ENCODE measurements at places on chromosomes 3 and 15.

GRCh38 chr3:31562525-31562924 is 29.8 kb downstream of the STT3B start:
- no peak for DNase-seq

DNA sequence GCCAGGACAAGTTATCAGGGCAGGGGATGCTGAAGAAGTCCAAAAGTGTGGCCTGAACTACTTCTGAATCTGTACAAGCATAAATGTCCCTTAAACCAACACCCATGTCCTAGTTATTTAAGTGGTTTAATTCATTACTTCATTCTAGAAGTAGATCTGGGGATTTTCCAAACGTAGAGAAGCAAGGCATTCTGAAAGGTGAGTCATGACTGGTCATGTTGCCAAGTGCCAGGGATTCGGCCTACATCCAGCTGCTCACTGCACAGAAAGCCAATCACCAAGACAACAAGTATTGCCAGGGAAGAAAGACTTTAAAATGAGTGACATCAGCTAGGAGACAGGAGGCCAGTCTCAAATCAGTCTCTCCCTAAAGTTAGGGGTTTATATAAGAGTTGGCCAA is 396.6 kb downstream of the GABRB3 start:
- no peak for DNase-seq

DNA sequence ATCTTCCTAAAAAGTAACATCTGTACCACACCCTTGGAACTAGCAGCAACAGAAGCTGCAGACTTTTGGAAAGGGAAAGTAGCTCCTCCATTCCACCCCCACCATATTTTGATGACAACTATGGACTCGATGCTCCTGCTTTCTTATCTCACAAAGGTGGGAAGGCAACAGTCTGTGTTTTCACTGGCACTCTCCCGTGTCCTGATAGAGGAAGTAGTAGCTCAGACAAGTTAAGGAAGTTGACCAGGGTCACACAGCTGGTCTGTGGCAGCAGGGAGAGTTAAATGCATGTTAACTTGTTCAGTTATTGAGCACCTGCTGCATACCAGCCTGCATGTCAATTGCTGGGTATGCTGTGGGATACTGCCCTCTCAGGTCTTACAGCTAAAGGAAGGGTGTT is 33.1 kb downstream of the BHLHE40 start:
- DNase-seq = no peak

DNA sequence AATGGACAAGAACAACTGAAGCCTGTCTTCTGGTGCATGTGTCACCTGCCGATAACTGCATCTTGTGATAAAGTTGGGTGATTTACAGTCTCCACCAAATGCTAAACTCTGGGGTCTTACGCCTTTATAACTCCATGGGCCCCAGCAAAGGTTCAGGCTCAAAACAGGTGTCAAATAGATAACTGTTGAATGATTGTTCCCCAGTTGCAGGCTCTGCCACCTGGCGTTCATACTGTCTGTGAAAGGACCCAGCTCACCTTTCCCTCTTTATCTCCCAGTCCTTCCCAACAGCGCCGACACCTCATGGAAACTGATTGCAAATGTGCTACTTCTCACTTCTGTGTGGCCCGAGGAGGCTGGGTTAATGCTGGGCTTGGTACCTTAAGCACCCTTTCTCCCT is 8.3 kb upstream of the SNX22 start:
- DNase-seq = no peak

GRCh38 chr3:43844757-43845156 is 154.0 kb downstream of the ABHD5 start:
- DNase-seq = no peak

DNA sequence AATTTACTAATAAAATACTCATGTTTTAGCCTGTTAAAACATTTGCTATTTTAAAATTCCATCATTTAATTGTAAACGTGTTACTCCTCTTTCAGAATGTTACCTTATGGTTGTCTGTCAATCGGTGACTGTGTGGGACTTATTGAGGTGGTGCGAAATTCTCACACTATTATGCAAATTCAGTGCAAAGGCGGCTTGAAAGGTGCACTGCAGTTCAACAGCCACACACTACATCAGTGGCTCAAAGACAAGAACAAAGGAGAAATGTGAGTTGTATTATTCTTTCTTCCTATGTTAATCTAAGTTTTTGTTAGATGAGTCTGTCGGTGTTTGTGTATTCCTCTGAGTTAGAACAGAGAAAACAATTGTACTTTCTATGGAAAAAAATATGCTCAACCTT is 21.7 kb downstream of the KCNMB3 start:
- DNase-seq = no peak

GRCh38 chr15:89783111-89783860 is 7.2 kb downstream of the MESP2 start:
- no peak for DNase-seq

- DNase-seq = no peak
These were observed 39.1 kb upstream of the DNAJC13 start for GRCh38 chr3:132378048-132378762.

Data from AML-193 (cell line).